ENCODE measurements at places on chromosomes 12 and 14.

DNA sequence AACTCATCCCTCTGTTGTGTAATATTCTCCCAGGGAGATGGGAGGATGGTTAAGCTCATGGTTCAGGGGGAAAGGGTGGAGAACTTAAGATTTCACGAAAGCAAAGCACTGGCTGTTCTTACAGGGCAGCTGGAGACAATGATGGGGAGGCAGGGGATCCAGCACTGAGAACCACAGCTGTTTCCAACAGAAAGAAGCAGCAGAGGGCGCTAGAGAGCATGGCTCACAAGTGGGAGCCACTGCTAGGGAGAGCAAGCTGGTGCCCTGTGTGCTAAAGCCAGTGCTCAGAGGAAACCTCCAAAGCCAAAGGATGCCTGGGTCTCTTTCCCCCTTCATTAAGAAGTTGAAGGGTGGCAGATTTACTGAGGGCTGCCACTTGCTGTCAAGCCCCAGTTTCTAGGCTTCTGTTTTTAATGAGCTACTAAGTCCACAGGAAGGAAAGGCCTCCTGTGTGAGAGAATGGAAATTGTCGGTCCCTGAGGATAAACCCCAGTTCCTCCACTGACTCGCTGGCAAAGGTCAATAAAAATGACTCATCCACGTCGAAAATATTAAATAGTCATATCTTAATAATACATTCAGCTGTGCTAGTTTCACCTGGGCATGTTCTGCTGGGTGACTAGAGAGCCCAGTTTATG lies 199.7 kb downstream of the ANO2 start:
- no peak for DNase-seq

DNA sequence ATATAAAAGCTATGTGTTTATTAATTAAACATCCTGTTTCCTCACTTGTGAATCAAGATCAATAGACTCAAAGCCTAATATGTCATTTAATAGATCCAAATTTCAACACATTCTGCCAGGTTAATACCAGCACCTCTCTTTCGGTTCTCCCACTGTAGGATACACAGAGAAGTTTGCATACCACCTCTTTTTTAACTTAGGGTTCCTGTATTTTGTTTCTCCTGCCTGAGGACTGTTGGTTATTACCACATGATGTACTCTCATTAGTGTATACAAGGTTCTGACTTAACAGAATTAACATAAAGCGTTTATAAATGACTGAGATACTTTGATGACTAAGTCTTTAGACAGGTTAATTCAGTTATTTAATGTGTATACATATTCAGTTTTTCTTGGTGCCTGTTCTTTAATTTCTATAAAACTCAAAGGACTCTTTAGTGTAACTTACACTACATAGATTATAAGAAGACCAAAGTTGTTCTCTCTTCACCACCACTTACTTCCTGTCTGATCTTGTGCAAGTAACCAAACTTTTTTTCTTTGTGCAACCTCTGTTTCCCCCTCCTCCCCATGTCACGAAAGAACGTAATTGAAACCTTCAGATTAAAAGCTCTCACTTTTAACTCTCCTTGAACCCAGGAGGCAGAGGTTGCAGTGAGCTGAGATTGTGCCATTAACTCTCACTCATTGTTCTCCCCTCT lies 89.8 kb upstream of the DNM1L start:
- peak; percentile 20 for DNase-seq

DNA sequence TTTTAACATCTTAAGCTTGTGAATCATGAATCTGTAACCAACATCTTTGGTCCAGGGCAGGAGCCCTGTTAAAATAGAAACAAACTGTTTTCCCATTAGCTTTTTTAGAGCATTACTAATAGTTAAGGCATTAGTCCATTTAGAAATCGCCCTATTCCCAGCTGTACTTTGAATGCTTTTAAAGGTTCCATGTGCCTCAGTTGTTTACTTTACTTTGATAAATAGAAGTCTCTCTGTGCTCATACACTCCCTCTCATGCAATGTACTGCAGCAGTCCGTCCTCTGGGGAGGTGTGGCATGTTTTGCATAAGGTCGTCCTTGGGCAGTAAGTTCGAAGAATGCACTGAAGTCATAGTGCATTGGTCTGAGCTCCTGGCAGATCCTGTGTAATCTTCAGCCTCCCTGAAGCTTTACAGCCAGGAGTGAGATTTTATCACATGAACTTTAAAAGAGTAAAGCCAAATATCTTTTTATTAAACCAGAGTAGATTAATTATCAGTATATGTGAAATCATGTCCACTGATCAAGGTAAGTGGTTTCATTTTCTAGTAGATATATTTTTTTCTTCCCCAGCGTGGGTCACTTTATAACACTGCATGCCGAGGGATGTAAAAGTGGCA lies 134.7 kb downstream of the FGD4 start:
- no peak for DNase-seq

DNA sequence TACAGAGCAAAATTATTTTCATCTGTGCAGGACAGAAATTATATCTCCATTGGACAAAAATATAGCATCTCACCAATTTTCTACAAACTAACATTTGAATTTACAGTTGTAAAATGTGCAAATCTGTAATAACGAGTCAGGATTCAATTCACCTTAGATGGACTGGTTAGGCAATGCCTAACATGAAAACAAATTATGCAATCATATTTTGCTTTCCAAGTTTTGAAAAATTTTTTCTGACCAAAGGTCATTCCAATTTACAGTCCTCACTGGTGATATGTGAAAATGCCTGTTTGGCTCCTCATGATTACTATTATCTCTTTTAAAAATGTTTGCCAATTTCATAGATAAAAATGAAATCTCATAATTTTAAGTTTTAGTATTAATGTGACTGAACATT lies 6.5 kb upstream of the CPM start:
- DNase-seq = no peak

GRCh38 chr14:68734231-68734732 lies 58.6 kb downstream of the ZFP36L1 start:
- DNase-seq = peak; percentile 48

DNA sequence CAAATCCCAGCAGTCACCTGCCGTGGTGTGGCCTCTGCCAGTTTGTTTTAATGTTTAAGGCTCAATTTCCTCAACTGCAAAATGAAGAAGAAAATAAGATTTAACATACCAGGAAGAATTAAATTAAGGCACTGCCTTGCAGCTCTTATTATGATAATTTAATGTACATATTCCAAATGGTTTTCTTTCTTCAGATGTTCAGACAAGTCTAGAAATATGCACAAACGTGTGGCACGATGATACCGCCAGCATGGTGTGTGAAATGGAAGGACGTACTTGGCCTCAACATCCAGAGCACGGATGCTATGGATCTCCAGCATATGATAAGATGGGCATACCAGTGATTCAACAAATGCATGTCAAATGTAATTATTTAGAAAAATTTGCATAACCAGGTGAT lies 959.4 kb upstream of the TMEM132C start:
- no peak for DNase-seq

DNA sequence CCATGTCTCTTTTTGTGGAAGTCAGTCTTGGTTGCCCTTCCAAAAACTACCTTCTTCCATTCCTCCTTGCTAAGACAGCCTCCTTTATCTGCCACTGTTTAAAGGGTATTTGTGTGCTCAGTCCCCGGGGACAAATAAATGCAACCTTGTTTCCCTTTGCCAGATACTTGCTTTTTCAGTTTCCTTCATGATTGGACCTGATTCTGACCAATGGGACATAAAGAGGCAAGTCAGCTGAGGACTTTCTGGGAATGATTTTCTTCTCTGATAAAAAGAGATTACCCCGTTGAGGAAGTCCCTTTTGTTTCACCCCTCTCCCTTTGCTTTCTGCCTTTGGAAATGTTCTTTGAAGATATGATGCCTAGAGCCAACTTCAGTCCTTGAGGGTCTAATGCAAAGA lies 7.4 kb upstream of the TUBA1B start:
- no peak for DNase-seq

Measured in GM06990 (cell line).